ENCODE measurements at places on chromosomes 5 and 9.

GRCh38 chr9:70883056-70883455 is 238.4 kb downstream of the TRPM3 start:
- no peak for DNase-seq

DNA sequence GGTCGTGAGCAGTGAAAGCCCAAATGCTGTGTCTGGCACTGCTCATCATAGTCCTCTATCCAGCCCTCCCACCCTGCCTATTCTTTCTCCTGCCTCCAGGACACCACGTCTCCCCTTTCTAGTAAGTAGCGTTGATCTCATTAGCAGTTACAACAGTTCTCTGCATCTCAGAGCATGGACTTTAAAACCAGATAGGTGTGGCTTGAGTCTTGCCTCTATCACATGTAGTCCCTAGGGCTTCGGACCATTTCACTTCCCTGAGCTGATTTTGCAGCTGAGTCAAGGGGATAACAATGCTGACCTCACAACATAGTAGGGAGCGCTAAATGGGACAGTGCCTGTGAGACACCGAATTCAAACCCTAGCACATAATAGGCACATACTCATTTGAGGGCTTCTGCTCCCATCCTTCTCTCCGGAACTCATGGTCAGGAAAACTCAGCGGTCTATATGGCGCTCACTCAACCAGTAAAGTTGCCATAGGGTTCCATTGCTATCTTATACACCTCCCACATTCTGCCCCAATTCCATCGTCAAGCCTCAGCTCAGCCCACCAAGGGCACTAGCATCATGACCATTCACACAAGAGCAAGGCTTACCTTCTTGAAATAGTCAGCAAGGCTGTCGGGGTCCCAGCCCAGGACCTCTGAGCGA is 515 bp downstream of the LCP2 start:
- no peak for DNase-seq

DNA sequence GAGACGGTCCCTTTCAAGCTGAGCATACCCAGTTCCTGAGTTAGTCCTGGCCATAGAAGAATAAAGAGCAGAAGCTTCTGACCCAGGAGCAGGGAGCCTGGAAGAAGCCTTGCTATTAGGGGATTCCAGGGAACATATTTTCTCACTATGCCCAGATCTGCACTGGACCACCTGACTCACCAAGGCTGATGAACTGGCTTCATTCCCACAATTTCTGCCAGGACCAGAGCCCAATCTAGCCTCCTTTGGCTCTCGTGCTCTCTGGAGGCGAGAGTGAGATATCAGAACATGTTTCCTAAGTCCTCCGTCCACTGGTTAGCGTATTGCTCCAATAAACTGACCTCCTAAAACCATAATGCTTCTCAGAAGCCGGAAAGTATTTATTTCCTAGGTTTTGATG is 9.9 kb downstream of the GABBR2 start:
- DNase-seq: no peak

- DNase-seq: no peak
Observed at GRCh38 chr9:35079041-35079425, 709 bp downstream of the FANCG start.

DNA sequence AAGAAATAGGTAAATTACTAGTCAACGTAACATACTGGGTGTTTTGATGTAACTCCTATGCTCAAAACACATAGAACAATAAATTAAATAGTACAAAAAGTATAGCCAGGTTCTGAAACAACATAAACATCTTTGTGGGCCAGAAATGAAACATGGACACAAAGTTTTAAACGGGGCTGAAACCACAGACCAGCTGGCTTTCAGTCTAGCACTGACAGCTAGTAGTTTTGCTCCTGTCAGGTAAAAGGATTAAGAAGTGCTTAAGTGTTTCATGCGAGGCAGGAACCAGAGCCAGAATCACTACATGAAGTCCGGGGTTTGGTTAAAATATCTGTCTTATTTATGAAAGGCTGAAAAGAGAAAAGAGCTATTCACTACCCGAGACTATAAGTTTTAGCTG is 19.5 kb downstream of the DCAF10 start:
- DNase-seq: no peak

DNA sequence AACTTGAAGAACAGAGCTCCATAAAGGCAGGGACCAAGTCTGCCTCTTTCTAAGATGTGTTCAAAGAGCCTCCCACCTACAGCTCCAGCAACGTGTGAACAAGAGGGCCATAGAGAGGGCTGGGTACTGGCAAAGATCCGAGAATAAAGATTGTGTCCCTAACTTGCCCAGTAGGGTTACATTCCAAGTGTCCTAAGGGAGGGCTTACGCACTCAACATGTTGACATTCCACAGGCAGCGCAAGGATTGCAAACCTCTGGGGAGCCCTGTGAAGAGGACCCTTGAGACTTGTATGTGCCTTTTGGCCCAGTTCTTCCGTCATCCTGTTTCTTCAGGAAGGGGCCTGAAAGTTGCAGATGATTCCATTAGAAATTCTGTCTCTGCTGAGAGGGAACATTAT is 48.2 kb upstream of the ENTREP1 start:
- DNase-seq: no peak

DNA sequence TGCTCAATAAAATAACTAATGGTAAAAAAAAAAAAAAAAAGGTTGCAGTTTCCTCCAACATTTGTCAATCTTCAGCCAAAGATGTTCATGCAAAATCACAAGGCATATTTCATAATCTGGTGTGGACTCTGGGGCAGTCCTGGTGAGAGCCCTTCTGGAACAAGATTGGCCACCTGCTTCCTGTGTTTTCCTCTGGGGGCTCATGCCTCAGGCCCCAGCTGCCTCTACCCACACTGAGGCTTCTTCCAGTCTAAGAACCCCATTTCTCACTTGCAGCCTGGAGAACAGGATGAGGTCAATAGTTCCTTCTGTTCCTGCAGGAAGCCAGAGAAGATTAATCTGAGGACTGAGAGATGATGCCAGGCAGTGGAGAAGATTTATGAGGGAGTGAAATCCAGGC is 492.6 kb upstream of the BRINP1 start:
- DNase-seq: no peak

- no peak for DNase-seq
Observed at GRCh38 chr9:84386753-84387152, 46.2 kb upstream of the SLC28A3 start.

DNA sequence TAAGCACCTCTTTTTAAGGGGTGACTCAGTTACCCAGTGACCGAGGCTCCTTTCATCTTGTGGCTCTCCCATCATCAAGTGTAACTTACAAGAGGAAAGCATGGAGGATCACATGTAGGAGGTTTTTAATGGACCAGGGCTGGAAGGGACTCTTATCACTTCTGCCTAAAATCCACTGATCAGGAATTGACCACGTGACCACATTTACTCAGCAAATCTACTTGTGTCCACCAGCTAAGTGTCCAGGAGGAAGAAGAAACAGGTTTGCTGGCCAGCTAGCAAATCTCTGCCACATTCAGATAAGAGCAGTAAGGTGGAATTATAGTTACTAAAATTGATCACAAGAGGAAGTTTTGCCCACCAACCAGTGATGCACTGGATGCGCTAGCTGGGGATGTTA is 486.0 kb downstream of the ENC1 start:
- no peak for DNase-seq

DNA sequence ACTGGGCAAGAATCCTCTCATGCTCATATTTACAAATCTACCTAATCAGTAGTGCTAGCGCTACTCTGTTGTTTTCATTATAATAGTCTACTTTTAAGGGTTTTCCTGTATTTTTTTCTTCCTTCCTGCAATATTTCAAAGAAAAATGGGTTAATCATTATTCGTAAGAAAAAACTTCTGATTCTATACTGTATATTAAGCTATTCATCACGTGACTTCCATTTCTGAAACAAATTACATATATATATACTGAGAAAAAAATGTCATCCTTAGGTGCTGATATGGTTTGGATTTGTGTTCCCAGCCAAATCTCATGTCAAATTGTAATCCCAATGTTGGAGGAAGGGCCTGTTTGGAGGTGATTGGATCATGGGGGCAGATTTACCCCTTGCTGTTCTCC is 197.0 kb downstream of the FBXL17 start:
- no peak for DNase-seq

GRCh38 chr9:134291452-134291881 is 34.8 kb upstream of the RXRA start:
- DNase-seq: no peak

- no peak for DNase-seq
Observed at GRCh38 chr9:87554171-87554910, 56.7 kb downstream of the DAPK1 start.

GRCh38 chr9:88748566-88749261 is 213.7 kb downstream of the NXNL2 start:
- DNase-seq: no peak

GRCh38 chr5:96079962-96080361 is 118.3 kb upstream of the ELL2 start:
- DNase-seq: no peak

DNA sequence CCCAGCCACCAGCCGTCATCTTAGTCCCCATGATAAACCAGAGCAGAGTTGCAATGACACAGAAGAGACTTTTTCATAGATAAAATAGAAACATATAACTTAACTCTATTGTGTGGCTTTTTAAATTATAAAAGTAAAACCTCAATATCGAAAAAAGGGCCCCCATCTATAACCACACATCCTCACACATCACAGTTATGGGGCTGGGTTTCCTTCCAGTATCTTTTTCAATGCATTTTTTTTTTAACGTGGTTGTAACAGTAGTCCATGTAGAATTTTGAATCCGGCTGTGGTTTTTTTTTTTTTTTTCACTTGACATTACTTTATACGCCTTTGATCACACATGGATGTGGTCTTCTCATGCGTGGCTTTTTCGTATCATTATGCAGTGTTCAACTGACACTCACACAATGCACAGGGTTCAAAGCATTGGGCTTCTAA is 77.4 kb downstream of the CFAP77 start:
- no peak for DNase-seq

- DNase-seq: no peak
Observed at GRCh38 chr5:52374286-52374685, 413.4 kb upstream of the ITGA1 start.

- DNase-seq: no peak
Observed at GRCh38 chr5:54083851-54084250, 226.5 kb downstream of the ARL15 start.

- no peak for DNase-seq
Observed at GRCh38 chr5:1896602-1897376, 14.1 kb upstream of the IRX4 start.

DNA sequence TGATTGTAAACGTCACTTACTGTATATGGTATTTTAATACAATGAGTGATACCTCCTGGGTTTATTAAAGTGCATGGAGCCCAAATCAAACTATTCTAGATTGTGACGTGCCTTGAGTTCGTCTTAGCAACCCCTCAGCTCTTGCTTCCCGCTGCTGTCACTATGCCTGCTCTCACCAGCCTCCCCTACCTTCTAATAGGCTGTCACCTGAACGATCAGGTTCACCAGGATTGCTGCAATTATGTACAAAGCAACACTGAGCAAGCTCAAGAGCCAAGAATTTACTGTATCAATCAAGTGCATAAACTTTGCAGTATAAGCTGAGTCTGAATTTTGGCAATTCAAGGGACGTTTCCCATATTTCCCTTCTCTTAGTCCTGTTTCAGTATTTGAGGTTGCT is 3.0 kb downstream of the LECT2 start:
- DNase-seq: no peak

- DNase-seq: no peak
Observed at GRCh38 chr5:96150007-96150406, 188.4 kb upstream of the ELL2 start.

DNA sequence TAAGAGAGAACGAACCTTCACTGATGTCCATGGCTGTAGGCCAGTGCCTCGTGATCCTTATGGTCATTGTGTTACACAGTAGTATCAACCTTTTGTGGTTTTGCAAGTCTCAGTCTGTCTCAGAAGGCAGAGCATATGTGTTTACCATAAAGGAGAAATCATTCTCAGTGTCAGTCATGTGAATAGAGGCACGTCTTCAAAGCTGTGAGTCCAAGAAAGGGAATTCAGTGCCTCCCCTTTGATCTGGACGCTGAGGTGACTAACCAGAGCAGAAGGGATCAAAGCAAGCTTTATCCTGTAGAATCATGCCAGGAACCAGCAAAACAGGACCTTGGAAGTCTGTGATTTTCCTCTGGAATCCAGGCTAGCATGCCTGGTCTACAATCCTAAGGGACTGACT is 433.9 kb downstream of the DNAH5 start:
- DNase-seq: no peak

DNA sequence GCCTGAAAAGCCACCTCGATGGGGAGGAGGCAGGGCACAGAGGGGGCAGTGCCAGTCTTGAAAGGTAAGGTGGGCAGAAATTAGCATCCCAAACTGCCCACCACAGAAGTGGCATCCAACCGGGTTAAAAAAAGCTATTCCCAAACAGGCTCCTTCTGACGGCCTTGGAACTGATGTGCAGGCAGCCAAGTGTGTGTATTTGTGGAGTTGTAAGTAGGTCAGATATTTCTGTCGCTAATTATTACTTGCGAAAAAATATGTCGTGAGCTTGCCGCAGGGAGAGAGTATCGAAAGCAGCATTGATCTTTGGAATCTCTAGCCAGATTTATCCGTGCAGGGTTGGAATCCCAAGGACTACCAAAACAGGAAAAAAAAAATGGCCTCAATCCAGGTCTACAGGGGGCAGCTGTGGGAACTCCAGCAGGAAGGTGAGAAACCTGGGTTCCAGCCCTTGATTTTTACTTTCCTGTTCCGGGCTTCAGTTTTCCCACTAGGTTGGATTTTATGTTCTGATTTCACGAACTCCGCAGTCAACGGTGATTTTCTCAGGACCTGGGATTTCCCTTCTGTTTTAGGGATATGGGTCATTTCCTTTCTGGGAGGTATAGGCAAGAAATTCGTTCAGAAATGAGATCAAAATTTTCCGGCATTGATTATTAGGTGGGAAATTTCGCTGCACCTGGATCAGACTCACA is 200.8 kb downstream of the RGS3 start:
- DNase-seq: no peak

DNA sequence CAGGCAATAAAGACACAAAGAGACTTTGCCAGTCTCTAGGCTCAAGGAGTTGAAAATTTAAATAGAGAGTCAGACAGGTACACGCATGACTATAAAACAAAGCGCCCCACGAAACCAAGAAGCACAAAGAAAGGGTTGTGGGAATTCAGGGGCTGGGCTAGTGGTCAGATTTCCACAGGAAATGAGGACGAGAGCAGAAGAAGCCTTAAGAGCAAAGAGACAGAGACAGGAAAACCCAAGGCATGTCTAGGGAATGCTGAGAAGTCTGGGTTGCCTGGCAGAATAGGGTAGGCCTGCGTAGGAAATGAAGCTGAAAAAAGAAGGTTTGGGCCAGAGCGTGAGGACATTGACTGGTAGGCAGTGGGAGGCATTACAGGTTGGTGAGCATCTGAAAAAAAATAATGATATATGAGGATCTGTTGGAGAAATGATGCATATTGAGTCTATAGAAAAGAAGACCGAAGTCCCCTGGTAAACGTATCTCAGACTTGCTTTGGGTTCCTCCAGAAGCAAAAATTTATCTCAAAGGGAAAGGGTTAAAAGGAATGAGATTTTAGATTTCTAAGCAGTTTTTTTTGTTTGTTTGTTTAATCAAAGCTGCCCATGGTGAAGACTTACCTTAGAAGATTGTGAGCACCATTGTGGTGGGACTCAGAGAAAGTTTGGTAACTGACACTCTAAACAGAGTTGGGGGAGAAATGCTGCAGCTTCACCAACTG is 51.8 kb downstream of the SLC1A3 start:
- no peak for DNase-seq

Data from D721Med (cell line).